ENCODE measurements at places on chromosomes 16 and 17.

- no peak for DNase-seq
Measured at GRCh38 chr16:89094252-89094879, 714 bp downstream of the ACSF3 start.

DNA sequence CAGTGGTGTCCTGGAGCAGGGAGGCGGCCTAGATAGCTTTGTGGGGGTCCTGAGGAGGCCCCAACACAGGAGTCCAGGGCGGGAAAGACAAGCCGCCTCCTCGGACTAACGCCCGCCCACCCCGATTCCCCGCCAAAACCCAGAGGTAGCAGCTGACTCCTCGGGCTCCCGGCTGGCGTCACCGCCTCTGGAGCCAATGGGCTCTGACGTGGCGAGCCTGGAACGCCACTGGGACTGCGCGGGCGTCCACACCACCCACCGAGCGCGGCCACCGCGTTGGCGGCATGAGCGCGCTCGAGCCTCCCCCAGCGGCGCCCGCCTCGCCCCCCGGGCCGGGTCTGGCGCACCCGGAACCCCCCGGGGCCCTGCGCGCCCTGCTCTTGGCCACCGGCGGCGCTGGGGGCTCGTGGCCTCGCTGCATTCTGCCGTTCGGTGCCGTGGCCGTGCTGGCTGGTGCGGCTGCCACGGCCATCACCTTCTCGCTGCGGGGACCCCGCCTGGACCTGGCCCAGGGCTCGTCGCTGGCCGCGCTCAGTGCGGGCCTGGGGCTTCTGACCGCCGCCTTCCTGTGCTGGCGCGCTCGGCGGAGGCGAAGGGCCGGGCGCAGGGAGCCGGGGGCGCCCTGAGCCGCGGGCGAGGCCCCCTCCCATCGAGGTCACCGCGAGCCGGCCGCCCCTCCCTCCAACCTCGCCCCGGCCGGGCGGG lies 3.4 kb upstream of the NTN3 start:
- no peak for DNase-seq

DNA sequence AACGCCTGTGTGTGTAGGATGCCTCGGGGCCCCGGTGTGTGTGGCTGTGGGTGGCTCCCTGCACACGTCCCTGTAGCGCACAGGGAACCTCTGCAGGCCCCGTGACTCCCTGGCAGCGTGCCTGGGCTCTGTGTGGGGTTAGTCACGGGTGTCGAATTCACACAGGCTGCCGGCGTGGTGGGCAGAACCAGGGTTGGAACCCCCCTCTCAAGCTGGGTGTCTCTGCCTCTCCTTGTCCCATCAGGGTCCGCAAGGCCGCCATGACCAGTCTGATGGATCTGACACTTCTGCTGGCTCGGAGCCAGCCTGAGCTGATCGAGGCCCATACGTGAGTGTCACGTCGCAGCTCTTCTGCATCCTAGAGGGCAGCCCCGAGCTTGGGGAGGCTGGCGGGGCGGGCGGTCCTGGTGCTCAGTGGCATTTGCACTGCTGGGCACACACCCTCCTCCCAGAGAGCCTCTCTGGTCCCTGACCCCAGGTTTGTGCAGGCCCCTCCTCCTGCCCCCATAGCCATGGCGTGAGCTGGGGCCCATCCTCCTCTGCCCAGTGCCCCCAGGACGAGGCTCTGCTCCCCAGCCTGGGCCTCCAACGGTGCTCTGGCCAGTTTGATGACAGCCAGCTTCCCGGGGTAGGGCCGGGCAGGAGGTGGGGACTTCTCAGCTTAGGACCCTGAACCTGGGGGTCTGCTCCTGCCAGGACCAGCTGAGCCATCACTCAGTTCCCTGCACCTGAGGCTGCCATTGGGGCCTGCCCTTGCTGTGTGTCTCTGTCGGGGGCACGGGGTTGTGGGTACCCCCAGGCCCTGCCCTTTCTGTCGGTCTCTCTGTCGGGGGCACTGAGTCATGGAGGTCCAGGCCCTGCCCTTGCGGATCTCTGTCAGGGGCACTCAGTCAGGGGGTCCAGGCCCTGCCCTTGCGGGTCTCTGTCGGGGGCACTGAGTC lies 88.1 kb upstream of the ZNF750 start:
- DNase-seq, result no peak

DNA sequence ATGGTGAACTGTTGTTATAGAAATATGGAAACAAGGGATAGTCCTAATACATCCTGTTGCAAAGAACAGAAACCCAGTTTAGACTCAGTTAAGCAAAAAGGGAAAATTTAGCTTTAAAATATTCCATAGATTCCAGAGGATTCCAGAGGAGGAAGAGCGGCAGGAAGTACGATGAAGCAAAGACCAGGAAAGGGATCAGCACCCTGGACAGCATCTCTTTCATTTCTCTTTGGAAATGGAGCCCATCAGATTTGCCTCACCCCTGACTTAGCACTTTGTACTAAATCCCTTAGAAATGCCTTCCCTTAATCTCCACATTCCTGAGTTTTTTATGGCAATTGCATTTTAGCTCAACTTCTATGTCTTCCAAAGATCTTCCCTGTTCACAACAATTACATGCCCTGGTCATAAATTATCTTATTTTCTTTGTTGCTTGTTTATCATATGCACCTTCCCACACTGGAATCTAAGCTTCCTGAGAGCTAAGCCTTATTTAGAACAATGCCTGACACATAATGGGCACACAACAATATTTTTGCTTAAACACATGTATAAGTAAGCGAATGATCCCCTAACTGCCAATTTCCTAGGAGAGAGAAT lies 150.0 kb upstream of the RBFOX1 start:
- DNase-seq, result peak; percentile 4

GRCh38 chr17:58330538-58330996 lies 2.0 kb upstream of the TSPOAP1 start:
- no peak for DNase-seq

DNA sequence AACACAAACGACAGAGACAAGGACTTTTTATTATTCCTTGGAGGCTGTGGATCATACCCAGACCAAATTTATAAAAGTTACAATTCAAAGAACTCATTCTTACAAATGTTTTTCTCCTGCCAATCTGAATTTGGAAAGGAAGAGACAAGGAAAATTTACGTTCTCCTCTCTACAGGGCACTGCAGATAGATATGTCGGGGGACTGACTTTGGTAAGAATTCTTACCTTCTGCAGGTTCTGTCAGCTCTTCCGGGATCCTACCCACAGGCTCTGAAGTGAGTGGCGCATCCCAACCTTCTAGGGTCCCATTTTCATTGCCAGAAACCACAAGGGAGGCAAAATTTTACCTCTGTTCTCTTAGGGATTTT lies 2.2 kb upstream of the SLFN12L start:
- no peak for DNase-seq

DNA sequence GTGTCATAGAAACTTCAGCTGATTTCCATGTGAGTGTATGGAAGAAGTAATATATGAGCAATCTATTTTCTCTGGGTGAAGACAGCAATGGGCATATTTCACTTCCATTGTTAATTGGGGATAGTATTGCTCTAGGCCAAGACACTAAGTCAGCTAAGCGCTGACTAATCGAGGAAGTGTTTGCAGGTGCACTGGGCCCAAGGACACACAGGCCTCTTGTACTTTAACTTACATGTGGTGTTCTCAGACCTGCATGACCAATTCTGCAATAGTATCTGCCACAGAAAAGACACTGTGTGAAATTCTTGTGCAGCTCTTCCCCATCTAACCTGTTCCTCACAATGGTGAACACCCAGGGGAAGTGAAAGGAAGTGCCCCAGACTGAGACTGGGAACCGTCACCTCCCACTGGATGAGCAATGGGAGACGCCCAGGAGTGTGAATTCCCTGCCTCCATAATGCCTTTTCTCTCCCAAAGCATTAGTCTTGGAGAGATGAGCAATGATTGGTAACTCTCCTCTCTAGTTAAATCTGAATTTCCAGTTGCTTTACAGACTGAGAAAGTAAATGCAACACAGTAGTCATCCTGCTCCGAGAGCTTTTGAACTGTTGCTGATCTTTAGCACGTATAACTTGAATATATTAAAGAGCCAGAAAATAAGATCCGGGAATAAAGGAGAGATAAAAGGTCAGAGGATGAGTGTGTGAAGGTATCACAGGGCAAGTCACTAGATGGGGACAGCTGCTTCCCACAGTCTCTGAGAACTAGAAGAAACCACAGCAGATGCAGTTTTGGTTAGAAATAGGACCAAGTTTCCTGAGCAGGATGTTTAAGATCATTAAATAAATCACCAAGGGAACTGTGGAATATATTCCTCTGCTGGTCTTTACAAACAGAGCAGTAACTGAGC lies 82.6 kb downstream of the CDK5R1 start:
- DNase-seq, result no peak

DNA sequence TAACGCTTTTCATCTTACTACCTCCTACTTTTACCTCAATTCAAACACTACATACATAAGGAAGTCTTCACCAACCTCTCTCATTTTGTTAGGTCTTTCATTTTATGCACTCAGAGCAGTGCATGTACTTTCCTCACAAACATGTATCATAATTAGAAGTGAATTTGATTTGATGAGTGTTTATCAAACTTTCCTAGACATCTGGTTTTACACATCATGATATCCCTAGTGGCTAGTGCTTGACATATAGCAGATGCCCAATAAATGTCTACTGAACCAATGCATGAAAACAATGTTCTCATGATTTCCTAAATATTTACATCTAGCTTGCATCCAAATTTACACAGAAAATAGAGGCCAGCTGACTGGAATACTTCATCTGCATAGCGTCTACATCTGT lies 323.4 kb upstream of the KIF2B start:
- no peak for DNase-seq

DNA sequence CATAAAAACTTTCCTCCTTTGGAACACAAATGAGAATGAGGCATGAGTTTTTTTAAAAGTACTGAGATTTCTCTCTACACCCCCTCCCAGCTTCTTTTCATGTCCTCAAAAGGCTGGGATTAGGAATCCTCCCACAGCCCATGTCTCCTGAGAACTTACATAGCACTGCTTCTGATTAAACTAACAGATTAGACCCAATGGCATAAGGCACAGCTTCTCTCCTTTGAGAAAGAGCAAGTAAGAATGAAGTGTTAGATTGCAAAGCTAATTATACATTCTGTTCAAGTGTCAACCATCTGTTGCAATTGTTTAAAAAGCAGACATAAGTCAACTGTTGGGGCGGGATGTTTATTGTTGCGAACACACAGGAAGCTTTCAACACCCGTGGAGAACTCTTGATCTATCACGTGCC lies 715.1 kb downstream of the CDH11 start:
- DNase-seq, result no peak

- no peak for DNase-seq
Measured at GRCh38 chr16:76816475-76816874, 374.5 kb upstream of the MON1B start.

GRCh38 chr17:29699283-29699682 lies 76.6 kb upstream of the CORO6 start:
- DNase-seq, result no peak

DNA sequence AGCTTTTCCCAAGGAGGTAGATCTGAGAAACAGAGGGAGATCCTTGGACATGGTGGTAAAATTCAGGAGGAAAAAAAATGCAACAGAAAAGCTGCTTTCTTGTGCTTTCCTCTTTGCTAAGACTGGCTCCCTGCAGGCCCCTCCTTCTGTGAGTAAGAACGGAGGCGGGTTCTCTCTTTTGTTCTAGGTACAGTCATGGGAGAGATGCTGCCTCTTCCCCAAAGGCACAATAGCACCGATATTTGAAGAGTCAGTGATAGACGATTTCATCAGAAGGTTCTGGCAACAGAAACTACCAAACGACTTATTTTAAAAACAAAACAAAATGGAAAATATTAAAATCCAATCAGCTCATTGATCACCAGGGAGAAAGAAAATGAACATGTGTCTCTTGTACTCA lies 32.6 kb upstream of the KIFC3 start:
- no peak for DNase-seq

DNA sequence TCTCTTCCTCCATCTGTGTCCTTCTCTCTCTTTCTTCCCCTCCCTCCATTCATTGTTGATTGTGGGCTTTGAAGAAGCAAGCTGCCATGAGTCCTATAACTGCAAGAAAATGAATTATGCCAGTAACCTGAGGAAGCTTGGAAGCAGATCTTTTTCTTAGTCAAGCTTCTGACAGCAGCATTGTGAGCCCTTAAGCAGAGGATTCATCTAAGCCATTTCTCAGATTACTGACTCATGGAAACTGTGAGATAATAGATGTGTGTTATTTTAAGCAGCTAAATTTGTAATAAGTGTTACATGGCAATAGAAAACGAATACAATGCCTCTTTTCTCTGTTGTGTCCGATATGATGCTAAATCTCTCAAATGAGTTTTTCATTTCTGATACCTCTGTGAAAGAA lies 1109.7 kb downstream of the CDH11 start:
- no peak for DNase-seq

DNA sequence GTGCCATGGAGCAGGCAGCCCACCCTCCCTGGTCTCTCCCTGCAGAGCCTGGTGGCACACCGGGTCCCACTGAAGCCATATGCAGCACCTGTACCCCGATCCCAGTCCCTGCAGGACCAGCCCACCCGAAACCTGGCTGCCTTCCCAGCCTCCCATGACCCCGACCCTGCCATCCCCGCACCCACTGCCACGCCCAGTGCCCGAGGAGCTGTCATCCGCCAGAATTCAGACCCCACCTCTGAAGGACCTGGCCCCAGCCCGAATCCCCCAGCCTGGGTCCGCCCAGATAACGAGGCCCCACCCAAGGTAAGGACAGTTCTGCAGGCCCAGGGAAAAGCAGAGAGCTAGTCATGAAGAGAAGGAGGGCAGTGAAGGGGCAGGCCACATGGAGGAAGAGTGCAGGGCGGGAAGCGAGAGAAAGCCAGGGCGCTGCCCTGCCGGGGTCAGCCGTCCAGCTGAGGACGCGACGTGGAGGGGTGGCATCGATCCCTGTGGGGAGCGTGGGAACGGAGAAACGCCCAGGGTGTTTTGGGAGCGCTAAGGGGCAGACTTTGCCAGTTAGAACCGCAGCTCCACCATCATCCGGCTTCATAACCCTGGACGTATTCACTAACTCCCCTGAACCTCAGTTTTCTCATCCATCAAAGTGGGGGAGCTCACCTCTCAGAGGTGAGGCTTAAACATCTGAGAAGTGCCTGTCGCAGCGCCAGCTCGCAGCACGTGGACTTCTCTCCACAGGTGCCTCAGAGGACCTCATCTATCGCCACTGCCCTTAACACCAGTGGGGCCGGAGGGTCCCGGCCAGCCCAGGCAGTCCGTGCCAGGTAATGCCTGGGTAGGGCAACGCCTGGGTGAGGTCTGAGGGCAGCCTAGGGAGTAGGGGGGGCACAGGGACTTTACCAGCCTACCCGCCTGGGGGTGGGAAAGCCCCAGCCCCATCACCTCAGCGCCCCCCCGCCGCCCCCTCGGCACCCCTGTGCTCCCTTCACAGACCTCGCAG lies 7.6 kb upstream of the C17orf107 start:
- DNase-seq, result no peak

DNA sequence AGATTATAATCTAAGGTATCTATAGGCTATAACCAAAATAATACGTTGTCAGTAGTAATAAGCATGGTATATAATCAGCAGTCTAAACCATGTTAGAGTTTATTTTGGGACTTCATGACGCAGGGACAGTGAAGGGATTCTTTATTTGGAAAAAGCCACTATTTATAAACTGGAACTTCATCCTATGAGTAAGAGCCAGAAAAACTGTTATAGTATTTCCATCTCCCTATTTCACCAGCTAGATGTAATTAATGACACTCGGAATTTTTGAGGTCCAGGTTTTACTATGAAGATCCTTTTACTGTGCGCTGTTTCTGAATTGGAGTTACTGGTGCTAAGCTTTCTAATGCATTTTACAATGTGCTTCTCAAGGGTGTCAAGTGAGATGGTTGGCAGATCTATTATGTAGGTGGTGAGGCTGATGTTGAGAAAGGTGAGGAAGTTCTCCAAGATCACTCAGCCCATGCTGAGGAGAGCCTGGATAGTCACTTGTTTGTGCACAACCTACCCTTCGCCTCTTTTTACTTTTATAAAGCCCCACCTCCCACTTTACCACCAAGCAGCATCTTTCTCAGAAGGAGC lies 149.3 kb downstream of the MSI2 start:
- DNase-seq, result no peak
